Esophagus mucosa (tissue), 1 donor: ENCODE measurements at places on chromosomes 12 and 14. TPM values are rescaled to one million over a fixed set of nuclear protein-coding genes. Genes with fewer than 3 reads are reported as not detected.

The POTEM gene
- total RNA-seq, result not detected

The STXBP6 gene
- total RNA-seq, result 0.56 TPM

The PYM1 gene
- 66.9 TPM for total RNA-seq

The KLRD1 gene
- total RNA-seq, result not detected
